ENCODE measurements at places on chromosomes 5 and 9. TPM values are rescaled to one million over a fixed set of nuclear protein-coding genes. Genes with fewer than 3 reads are reported as not detected.

GRCh38 chr5:173435447-173435846 lies 107.2 kb upstream of the STC2 start:
- H3K36me3 ChIP-seq: no peaks in the 10 kb centered on the region
- H3K4me1 ChIP-seq: no peaks in the 10 kb centered on the region
- H3K27ac ChIP-seq: no peak overlapping the region
- no peaks in the 10 kb centered on the region for H3K27me3 ChIP-seq
- H3K4me3 ChIP-seq: no peak overlapping the region

DNA sequence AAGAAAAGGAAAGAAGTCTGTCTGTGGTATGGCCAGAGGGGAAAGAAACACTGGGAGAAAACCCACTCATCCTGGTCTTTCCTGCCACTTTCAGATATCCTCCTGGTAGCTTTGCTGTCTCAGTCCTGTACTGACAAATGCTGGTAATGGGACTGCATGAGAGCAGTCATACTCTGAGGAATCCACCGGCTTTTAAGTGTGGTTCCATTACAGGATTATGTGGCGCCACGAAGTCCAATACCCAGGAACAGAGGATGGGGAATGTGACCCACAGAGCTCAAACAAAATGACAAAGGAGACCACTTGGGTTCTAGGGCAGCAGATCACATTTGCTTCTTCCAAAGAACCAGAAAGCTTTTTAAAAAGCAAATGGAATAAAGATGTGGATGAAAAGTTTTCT lies 26.3 kb upstream of the FBP1 start:
- no peak overlapping the region for H3K27ac ChIP-seq
- peaks cover 3% of the 10 kb centered on the region for H3K36me3 ChIP-seq
- H3K4me3 ChIP-seq: no peak overlapping the region
- peaks cover 8% of the 10 kb centered on the region for H3K4me1 ChIP-seq
- DNase-seq: no peak
- peaks cover 33% of the 10 kb centered on the region for H3K27me3 ChIP-seq

DNA sequence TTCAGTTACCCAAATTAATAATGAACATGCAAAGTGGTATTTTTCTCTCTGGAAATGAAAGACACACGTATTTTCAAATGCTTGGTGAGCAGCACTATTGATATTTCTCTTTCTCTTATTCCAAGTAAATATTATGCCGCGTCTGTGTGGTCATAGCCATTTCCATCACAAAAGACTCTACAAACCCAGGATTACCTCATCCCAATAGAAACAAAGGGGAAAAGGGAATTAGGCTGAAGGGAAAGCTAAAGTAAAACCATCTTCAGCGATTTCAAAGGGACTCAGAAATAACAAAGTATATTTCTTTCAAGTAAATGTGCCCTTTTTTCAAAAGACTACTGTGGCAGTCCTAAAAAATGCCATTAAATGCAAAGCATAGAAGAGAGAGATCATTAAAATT lies 62.0 kb upstream of the FST start:
- H3K36me3 ChIP-seq: no peaks in the 10 kb centered on the region
- H3K27ac ChIP-seq: no peak overlapping the region

SEMA6A gene
- not detected for total RNA-seq

DNA sequence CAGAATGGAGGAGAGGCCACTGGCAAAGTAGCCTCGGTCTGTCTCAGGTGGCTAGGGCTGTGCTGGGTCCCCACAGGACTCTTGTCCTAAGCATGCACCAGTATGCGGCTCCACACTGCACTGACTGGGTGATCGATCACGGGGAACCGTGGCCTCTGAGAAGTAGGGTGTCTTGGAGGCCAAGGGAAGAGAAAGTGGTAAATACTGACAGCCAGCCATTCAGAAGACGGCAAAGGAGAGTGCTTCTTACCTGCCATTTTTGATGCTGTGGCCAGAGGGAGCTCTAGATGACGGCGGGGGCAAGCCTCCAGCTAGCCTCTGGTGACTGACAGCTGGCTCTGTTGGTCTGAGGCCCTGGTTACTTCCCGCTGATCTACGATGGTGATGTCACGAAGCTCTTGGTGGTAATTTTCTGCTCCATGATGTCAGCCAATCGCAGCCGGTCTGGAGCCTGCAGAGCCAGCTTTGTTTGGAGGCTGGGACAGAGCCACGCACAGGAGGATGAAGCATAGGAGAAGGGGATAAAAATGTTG lies 40.4 kb upstream of the GADD45G start:
- no peak overlapping the region for H3K4me3 ChIP-seq
- no peak for DNase-seq
- H3K27ac ChIP-seq: no peak overlapping the region
- H3K4me1 ChIP-seq: no peaks in the 10 kb centered on the region

DNA sequence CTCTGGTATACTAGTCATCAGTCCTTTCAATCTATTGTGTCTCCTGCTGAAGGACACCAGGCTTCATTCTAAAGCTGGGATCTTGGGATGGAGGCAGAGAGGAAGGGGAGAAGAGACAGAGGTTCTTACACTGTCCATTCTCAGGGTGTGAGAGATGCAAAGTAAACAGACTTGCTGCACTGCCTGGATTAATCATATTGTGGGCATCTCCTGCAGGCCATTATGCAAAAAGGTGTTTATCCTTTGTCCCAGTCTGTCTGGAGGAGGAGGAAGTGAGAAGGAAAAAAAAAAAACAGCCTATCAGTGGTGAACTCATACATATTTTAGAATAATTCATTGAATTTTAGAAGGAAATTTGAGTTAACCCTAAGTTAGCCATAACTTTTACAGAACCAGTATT lies 92.9 kb upstream of the TNPO1 start:
- H3K36me3 ChIP-seq: no peaks in the 10 kb centered on the region
- H3K4me1 ChIP-seq: no peaks in the 10 kb centered on the region
- no peak for DNase-seq
- no peak overlapping the region for H3K27ac ChIP-seq
